CD4-positive, alpha-beta T cell treated with Interleukin-15 for 4 hours (primary cell): ENCODE measurements at places on chromosomes 1 and 21.

GRCh38 chr1:45911634-45912033 is 108.2 kb downstream of the MAST2 start:
- no peak for DNase-seq

GRCh38 chr1:97849345-97850340 is 71.2 kb downstream of the DPYD start:
- DNase-seq: peak; percentile 4

- DNase-seq: no peak
Measured at GRCh38 chr1:197987294-197987693, 70.1 kb downstream of the LHX9 start.

GRCh38 chr1:20685099-20685662 is 24.0 kb upstream of the DDOST start:
- no peak for DNase-seq

- DNase-seq: no peak
Measured at GRCh38 chr1:154557248-154557938, 1.1 kb downstream of the UBE2Q1 start.

GRCh38 chr21:16186742-16187141 is 457.0 kb downstream of the USP25 start:
- DNase-seq: no peak

GRCh38 chr1:151511636-151512215 is 539 bp downstream of the CGN start:
- no peak for DNase-seq

DNA sequence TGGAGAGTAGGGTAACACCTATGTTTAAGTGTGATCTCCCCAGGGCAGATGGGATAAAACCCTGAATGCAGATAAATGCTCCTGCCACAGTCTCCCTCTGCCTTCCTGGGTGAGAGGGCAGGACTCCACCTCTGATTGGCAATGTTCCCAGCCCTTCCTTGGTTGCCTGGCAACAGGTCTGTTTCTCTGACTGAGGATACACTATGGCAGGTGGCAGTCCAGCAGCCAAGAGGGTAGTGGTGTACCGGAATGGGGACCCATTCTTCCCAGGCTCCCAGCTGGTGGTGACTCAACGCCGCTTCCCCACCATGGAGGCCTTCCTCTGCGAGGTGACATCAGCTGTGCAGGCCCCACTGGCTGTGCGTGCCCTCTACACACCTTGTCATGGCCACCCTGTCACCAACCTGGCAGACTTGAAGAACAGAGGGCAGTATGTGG is at the start of gene DCDC2B:
Gene DCDC2B (plus strand): TSS at position 199 of the 438 bp plus-strand sequence. CDS start 5 bp downstream, at position 204.
- no peak for DNase-seq

GRCh38 chr1:32755810-32756159 is 53.2 kb upstream of the SYNC start:
- no peak for DNase-seq

DNA sequence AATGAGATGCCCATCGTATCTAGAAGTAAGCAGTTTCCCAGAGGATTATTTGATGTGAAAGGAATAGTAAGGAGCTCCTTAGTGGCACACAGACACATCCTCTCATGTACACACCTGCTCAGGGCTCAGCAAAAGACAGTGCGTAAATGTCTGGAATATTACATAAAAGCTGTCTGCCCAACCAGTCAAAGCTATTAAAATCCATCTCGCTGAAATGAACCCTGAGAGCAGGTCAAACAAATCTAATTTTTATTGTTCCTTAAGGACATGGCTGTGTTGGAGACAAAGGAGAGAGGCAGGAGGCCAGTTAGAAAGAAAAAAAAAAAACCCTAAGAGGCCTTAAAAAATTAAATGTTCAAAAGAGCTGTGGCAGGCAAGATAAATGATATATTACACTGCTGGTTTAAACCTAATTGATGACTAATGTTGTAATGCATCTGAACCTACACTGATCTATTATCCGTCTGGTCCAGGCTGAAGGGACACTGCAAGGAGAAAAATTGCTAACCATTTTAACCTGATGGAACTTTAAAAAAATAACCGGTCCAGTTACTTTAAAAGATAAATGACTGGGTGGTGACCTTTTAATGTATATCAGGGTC is 58.5 kb upstream of the FGGY start:
- DNase-seq: no peak

DNA sequence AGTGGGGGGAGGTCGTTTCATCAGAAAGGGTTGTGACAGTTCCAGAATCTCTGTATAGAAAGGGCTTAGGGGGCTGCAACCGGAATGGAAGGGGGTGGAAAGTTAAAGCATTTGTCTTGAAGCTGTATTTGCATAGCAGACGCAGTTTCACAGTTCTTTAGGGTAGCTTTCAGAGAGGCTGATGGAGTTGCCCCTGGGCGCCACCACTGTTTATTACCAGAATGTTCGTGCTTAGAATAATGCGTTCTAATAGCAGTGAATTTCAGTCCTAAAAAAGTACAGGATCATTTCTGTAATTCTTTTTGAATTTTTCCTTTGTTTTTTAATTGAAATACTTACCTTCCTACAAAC is 1.3 kb downstream of the EXO1 start:
- no peak for DNase-seq

DNA sequence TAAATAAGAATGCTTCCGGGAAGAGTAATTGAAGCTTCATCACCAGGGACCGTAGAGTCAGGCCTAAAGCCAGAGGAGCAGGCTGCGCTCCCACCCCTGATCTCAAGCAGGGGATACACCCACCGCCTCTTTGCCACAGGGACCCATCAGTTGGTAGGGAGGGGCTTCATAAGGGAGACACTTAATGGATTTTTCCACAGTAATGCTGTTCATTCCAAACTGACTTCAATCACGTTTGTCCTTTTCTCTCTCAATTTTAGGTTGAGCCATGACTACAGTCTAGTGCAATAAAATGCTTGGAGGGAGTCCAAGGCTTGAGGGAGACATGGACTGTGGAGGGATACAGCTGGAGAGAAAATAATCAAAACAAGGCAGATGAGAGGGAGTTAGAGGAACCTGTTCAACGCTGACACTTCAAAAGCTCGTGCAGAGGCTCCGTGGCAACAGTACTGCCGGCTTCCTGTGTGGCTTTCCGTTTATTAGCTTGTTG is 111.5 kb downstream of the SEC16B start:
- no peak for DNase-seq

DNA sequence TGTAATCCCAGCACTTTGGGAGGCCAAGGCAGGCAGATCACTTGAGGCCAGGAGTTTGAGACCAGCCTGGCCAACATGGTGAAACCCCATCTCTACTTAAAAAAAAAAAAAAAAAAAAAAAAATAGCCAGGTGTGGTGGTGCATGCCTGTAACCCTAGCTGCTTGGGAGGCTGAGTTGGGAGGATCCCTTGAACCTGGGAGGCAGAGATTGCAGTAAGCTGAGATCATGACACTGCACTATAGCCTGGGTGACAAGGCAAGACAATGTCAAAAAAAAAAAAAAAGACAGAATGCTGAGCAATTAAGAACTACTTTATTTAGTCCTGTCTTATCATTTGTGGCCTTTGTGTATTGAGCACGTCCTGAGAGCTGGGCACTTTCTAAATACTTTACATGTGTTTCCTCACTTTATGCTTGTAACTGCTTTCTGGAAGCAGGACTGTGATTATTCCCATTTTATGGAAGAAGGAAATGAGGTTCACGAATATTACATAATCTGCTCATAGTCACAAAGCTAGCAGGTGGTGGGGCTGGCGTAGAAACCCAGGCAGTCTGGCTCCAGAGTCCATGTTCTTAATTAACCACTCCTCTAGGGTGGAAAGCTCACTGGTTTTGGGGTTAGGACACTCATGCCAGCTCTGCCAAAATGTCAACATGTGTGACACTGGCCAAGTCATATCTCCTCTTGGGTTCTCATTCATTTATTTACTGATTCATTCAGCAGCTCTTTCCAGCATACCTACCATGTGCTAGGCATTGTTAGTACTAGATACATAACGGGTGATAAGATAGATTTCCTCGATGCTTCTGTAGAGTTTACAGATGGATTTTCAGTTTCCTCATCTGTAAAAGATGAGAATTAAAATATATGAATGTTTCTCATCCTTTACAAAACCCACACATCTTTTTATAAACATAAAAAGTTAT is 57.7 kb downstream of the DDR2 start:
- no peak for DNase-seq

GRCh38 chr21:33189237-33189636 is 40.5 kb upstream of the IFNAR2 start:
- no peak for DNase-seq

GRCh38 chr1:7704214-7705047 is 66.7 kb upstream of the VAMP3 start:
- peak; percentile 91 for DNase-seq

GRCh38 chr1:232459826-232460225 is 170.1 kb downstream of the SIPA1L2 start:
- DNase-seq: no peak

DNA sequence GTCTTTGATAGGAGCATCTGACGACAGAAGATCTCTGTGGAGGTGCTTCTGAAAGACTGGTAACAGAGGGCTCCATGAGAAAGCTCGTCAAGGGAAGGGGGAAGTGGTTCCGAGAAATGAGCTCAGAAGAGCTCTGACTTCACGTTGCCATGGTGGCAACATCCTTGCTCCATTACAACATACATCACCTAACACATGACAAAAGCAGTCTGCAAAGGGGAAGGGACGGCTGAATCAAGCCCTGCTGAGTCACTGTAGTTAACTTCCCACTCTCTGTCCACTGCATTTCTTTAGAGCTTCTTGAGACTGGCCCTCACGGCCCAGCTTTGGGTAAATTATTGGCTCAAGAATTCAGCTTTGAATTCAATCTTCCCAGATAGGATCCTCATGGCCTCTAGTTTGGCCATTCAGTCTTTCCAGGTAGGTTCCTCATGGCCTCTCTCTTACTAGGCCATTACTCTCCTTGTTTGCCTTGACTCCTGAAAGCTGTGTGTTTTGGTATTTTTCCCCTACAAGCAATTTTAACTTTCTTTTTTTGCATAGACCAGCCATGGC is 88.0 kb upstream of the ZNF648 start:
- DNase-seq: peak; percentile 18

GRCh38 chr1:110272045-110272444 is 61.9 kb downstream of the KCNC4 start:
- DNase-seq: no peak

DNA sequence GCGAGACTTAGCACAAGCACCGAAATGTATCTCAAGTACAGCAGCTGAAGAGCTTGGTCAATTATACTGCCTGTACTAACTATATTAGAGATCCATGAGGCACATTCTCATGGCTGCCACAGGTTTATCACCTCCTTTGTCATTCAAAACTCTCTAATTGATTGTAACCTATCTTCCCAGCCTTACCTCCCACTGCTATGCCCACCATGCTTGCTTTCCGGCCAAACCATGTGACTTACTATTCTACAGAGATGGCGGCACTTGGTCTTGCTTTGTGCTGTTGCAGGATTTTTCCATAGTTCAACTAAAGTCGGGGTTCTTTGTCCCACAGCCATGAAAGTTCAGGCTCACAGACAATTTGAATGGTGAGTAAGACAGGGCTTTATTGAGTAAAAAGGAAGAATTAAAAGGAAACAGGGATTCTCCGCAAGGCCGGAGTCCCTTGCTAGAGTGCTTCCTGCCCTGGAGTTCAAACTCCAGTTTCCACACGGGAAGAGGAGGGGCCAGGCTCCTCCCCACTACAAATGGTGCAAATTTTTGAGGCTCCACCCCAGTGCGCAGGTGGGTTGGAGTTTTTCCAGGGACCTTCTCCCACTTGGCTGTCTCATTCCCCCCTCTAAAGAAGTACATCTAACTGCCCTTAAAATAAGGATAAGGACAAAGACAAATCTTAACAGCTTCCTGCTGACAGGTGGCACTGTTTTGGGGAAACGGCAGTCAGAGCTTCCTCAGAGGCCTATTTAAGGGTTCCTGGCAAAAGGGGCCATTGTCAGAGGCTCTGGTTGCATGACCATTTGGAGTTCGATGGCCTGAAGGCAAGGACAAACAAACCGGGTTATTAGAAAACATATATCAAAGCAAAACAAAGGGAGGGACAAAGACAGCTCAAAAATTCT is 28.7 kb downstream of the FMO2 start:
- no peak for DNase-seq

GRCh38 chr21:46269466-46269865 is 15.9 kb downstream of the MCM3AP start:
- DNase-seq: no peak

GRCh38 chr1:12601700-12602658 is 16.0 kb downstream of the DHRS3 start:
- DNase-seq: no peak

DNA sequence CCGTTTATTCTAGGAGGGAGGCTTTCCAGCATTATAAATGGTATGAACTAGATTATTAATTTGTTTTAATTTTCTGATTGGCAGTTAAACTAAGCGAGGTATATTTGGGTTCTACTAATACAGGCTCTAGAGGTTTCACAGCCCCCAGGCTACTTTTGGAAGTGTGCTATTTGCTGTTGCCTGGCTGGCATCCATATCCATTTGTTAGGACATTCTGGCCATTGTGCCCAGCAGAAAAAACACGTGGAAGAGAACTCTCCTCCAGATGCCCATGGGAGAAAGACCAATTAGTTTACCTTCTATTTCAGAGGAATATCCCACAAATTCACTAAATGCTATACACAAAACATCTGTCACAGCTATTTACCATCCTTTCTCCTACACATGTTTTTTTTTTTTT is 29.3 kb downstream of the MACO1 start:
- no peak for DNase-seq

GRCh38 chr1:54803761-54804470 is 2.8 kb upstream of the TTC22 start:
- DNase-seq: no peak

DNA sequence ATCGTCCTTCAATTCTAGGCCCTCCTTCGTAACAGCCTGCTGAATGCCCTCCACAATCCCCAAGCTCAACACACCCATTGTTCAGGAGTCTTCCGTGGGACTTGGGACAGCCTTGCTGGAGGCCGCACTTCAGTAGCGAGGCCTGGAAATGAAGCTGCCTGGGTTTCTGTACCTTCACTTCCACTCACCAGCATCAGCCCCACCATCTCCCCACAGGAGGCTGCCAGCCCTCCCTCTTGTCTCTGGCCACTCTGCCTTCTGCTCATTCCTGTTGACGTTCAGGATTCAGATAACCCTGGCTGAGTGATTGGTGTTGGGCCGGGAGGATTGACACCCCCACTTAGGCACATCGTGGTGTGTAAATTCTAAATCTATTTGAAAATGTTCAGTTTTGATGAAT is 23.4 kb upstream of the CSF1 start:
- no peak for DNase-seq

DNA sequence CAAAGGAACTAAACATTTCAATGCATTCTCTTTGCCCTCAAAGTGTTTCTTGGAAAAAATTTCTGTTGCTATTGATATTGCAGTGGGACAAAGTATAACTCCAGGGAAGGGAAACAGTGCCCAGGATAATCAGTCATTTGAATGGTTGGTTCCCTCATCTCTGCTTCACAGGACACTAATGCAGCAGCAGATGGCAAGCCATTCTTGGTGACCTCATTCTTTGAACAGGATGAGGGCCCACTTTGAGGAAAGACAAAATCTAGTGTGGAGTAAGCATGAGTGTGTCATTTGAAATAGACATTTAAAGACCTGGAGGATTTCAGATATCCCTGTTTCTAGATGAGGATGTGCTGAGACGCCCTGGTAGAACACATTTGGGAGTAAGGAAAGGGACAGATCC is 32.3 kb downstream of the CHRM3 start:
- no peak for DNase-seq

- DNase-seq: no peak
Measured at GRCh38 chr1:245582026-245582425, 427.2 kb downstream of the KIF26B start.
